HT1080 (cell line): ENCODE measurements at places on chromosomes 12 and 14. TPM values are rescaled to one million over a fixed set of nuclear protein-coding genes. Genes with fewer than 3 reads are reported as not detected.

- DNase-seq = no peak
Measured at GRCh38 chr12:39123580-39124253, 218.3 kb upstream of the CPNE8 start.

DNA sequence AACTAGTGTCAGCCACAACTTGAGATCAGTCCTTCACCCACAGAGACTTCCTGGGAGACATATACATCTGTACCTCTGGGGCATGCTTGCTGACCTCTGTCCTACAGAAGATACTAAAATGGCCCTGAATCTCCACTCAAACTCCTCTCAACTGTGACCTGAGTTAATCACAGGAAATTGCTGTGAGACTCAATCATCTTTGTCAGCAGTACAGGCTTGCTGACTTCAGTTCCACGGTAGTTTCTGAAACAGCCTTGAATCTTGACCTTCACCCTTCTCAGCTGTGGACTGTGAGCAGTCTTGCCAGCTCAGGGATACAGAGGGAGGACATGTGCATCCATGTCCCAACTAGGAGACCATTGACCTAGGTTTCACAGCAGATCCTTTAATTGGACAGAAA lies 1.4 kb upstream of the KLRC1 start:
- peak; percentile 6 for DNase-seq

DNA sequence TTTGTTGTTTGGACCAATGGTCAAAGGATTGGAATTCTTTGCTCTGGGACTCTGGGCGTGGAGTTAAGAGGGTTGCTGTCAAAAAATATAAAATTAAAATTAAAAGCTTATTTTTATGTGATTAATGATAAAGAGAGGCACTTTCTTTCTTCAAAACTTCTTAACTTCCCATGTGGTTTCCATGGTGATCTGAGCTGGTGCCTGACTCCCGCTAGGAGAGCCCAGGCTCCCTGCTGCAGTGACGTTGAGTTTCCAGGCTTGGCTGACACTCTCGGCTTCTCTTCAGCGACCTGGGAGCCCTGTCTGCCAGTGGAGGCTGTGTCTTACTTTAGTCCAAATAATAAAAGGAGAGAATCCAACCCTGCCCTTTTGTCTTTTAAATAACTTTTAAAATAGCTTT lies 84.4 kb downstream of the GALC start:
- no peak for DNase-seq

- no peak for DNase-seq
Measured at GRCh38 chr14:88017535-88017934, 12.6 kb downstream of the GPR65 start.

TGM1 gene
- total RNA-seq = 0.76 and 1.4 TPM in 2 replicates

KRT78 gene
- 0.13 TPM in 1 of 2 replicates, not detected in the other for total RNA-seq
